ENCODE measurements at places on chromosomes 16 and 17. TPM values are rescaled to one million over a fixed set of nuclear protein-coding genes. Genes with fewer than 3 reads are reported as not detected.

Gene CBX2
- 8.3 TPM for total RNA-seq

Gene CSH1
- total RNA-seq: not detected

Gene C17orf107
- 2.1 TPM for total RNA-seq

Gene HCRT
- not detected for total RNA-seq

Gene CYGB
- not detected for total RNA-seq

Gene KRT36
- total RNA-seq: not detected

- H3K27me3 ChIP-seq: no peaks in the 10 kb centered on the region
- H3K4me1 ChIP-seq: no peaks in the 10 kb centered on the region
- no peak for DNase-seq
These were observed 12.2 kb downstream of the GALNS start for GRCh38 chr16:88844419-88845036.

- no peak for DNase-seq
- H3K4me1 ChIP-seq: no peaks in the 10 kb centered on the region
- no peak overlapping the region for H3K4me3 ChIP-seq
- no peaks in the 10 kb centered on the region for H3K27me3 ChIP-seq
- no peak overlapping the region for H3K27ac ChIP-seq
These were observed 34.1 kb downstream of the NME2 start for GRCh38 chr17:51200295-51200694.

- H3K27me3 ChIP-seq: peaks cover 22% of the 10 kb centered on the region
- no peak overlapping the region for H3K27ac ChIP-seq
- peaks cover 26% of the 10 kb centered on the region for H3K4me1 ChIP-seq
- DNase-seq: no peak
These were observed 11.0 kb downstream of the SGCA start for GRCh38 chr17:50176559-50177357.

DNA sequence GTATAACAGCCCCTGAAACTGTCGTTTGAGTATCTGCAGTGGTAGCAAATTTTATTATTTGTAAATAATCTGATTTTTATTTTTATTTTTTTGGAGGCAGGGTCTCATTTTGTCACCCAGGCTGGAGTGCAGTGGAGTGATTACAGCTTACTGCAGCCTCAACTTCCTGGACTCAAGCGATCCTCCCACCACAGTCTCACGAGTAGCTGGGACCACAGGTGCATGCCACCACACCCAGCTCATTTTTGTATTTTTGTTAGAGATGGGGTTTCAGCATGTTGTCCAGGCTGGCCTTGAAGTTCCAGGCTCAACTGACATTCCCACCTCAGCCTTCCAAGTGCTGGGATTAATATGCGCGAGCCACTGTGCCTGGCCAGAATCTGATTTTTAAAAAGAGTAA lies 2.8 kb downstream of the NDEL1 start:
- H3K4me1 ChIP-seq: peaks cover 13% of the 10 kb centered on the region
- DNase-seq: no peak
- H3K27ac ChIP-seq: no peak overlapping the region
- no peaks in the 10 kb centered on the region for H3K27me3 ChIP-seq

- H3K4me1 ChIP-seq: no peaks in the 10 kb centered on the region
- no peak overlapping the region for H3K4me3 ChIP-seq
- DNase-seq: no peak
- H3K36me3 ChIP-seq: peaks cover 14% of the 10 kb centered on the region
- no peak overlapping the region for H3K27ac ChIP-seq
These were observed 8.7 kb downstream of the CAMTA2 start for GRCh38 chr17:4978726-4979125.

GRCh38 chr16:86059253-86060171 lies 160.6 kb downstream of the IRF8 start:
- no peak overlapping the region for H3K27ac ChIP-seq
- H3K4me3 ChIP-seq: no peak overlapping the region
- no peak for DNase-seq
- no peaks in the 10 kb centered on the region for H3K4me1 ChIP-seq
- no peaks in the 10 kb centered on the region for H3K36me3 ChIP-seq

- DNase-seq: peak; percentile 73
- peaks cover 32% of the 10 kb centered on the region for H3K27me3 ChIP-seq
- peak within 1 kb of the TSS; percentile 60 for H3K4me3 ChIP-seq
- H3K36me3 ChIP-seq: peaks cover 8% of the 10 kb centered on the region
- H3K4me1 ChIP-seq: peaks cover 8% of the 10 kb centered on the region
- H3K27ac ChIP-seq: no peak within 1 kb of the TSS
These were observed at the start of gene HIC1 for GRCh38 chr17:2054512-2055291. Gene HIC1, plus strand, starts transcription at chr17:2055103. Its CDS starts 1,588 bp downstream, at chr17:2056691.

GRCh38 chr17:40699853-40700252 lies 3.7 kb downstream of the KRT24 start:
- no peak overlapping the region for H3K27ac ChIP-seq
- no peaks in the 10 kb centered on the region for H3K36me3 ChIP-seq
- peaks cover 42% of the 10 kb centered on the region for H3K4me1 ChIP-seq

DNA sequence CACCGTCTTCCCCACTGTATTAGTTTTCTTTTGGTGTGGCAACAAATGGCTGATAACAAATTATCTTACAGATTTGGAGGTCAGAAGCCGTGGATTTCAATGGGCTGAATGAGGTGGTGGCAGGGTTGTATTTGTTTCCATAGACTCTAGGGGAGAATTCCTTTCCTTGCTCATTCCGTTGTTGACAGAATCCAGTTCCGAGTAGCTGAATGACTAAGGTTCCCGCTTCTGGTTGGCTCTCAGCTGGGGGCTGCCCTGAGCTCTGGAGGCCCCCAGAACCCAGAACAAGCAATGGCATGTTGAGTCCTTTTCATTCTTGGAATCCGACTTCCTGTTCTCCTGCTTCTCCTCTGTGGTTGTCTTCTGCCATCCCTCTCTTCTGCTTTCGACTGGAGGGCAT lies 280.4 kb downstream of the SNX29 start:
- no peak overlapping the region for H3K27ac ChIP-seq
- H3K4me1 ChIP-seq: peaks cover under 1% of the 10 kb centered on the region
- DNase-seq: no peak
- no peak overlapping the region for H3K4me3 ChIP-seq

- H3K27ac ChIP-seq: no peak overlapping the region
- H3K36me3 ChIP-seq: peaks cover 62% of the 10 kb centered on the region
- no peak overlapping the region for H3K4me3 ChIP-seq
- no peaks in the 10 kb centered on the region for H3K4me1 ChIP-seq
- H3K27me3 ChIP-seq: no peaks in the 10 kb centered on the region
These were observed 9.8 kb upstream of the ADAT1 start for GRCh38 chr16:75632857-75633256.

DNA sequence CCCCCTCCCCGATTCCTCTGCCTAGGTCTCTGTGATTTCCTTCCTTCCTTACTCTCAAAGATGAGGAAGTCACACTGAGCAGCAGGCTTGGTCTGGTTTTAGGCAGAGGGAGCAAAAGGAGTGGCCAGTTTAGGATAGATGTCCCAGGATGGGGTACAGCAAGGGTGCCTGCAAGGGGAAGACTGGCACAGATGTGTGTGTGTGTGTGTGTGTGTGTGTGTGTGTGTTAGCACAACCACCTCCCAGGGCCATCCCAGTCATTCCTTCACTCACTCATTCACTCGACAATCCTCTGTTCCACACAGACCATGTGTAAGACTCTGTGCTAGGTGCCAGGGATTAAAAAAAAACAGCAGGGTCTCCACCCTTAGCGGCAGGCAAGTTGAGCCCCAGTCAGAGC lies 35.9 kb downstream of the TMEM132E start:
- H3K4me3 ChIP-seq: no peak overlapping the region
- DNase-seq: no peak
- peaks cover 3% of the 10 kb centered on the region for H3K36me3 ChIP-seq
- peaks cover 50% of the 10 kb centered on the region for H3K27me3 ChIP-seq
- no peak overlapping the region for H3K27ac ChIP-seq
- H3K4me1 ChIP-seq: peaks cover under 1% of the 10 kb centered on the region

- peaks cover 4% of the 10 kb centered on the region for H3K36me3 ChIP-seq
- H3K27me3 ChIP-seq: no peaks in the 10 kb centered on the region
- H3K4me3 ChIP-seq: no peak overlapping the region
- peak; percentile 56 for DNase-seq
- no peak overlapping the region for H3K27ac ChIP-seq
These were observed 12.6 kb downstream of the SNX20 start for GRCh38 chr16:50668368-50669008.

GRCh38 chr17:21387616-21388015 lies 11.5 kb downstream of the KCNJ12 start:
- no peak for DNase-seq
- peaks cover 64% of the 10 kb centered on the region for H3K27me3 ChIP-seq
- H3K4me1 ChIP-seq: no peaks in the 10 kb centered on the region
- H3K4me3 ChIP-seq: no peak overlapping the region

GRCh38 chr16:84514874-84515835 lies 10.7 kb upstream of the MEAK7 start:
- H3K27ac ChIP-seq: no peak overlapping the region
- no peaks in the 10 kb centered on the region for H3K27me3 ChIP-seq

DNA sequence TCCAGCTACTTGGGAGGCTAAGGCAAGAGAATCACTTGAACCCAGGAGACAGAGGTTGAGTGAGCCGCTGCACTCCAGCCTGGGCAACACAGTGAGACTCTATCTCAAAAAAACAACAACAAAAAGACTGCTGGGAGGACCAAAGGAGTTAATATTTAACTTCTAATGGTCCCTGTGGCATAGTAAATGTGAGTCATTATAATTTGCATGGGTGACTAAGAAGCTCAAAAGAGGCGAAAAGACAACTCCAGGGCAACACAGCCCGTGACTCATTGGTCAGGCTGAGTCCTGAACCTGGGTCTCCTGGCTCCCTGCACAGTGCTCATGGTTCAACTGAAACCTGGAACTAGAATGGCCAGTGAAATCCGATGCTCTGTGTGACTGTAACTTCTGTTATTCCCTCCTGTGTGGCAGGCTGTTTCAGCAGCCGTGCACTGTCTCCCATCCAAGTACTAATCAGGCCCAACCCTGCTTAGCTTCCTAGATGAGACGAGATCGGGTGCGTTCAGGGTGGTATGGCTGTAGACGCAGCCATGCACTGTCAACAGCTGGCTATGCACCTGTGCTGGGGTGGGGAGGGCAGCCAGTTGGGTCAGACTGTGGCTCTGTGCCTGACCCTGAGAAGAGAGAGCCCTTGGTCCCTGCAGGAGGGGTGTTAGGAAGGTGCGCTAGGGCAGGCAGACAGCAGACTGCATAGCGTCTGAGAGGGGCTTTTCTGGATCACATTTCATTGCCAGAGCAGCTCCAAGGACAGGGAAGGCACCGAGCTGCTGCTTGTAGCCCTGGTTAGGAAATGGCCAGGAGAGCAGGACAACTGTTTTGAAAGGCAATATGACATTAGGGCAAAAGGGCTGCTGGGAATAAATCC lies 14.5 kb upstream of the GPRC5C start:
- no peaks in the 10 kb centered on the region for H3K27me3 ChIP-seq
- H3K27ac ChIP-seq: peak overlapping the region; percentile 58
- H3K4me1 ChIP-seq: peaks cover 22% of the 10 kb centered on the region
- DNase-seq: peak; percentile 62

DNA sequence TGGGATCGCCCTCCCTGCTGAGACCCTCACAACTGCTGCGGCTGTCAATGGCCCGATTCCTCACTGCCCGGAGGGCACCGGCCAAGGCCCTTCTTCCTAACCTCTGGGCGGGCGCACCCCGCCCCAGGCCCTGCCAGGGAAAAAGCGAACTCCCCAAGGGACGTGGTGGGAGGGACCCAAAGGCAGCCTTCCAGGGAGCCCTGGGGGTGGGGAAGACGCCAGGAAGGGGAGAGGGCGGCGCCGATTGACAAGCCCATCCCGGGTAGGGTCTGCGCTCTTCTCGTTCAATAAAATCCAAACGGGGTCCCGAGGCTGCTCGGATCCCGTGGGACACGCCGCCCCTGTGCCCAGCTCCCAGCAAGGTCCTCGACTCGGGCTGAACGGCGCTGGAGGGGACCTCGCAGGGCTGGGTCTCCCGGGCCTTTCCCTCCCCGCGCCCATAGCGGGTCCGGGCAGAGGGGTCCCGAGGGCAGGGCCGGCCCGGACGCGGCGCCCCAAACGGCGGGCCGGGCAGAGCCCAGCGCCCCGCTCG lies 416 bp downstream of the KIFC3 start:
- peak; percentile 56 for DNase-seq
- peaks cover 46% of the 10 kb centered on the region for H3K36me3 ChIP-seq
- H3K27ac ChIP-seq: peak overlapping the region; percentile 24
- H3K27me3 ChIP-seq: no peaks in the 10 kb centered on the region
- peaks cover 62% of the 10 kb centered on the region for H3K4me1 ChIP-seq
- H3K4me3 ChIP-seq: peak overlapping the region; percentile 76

DNA sequence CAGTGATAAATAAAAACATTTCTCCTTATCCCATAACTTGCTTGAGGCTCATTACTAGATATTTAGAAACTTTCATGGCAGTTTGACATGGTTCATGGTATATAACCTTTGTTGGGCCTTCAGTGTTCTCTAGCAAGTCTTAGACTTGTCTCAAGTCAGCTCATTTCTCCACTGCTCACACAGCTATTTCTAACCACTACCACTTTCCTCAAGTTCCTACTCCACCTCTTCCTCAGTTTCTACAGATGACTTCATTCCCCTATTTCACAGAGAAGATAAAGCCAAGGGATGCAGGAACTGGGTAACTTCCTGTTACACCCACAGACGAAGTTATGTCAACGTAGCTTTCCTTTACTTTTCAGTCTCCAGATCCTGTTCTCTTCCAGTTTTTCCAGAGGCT lies 23.2 kb downstream of the NLK start:
- no peaks in the 10 kb centered on the region for H3K27me3 ChIP-seq
- no peak for DNase-seq
- no peak overlapping the region for H3K27ac ChIP-seq
- no peaks in the 10 kb centered on the region for H3K36me3 ChIP-seq
- H3K4me1 ChIP-seq: peaks cover 9% of the 10 kb centered on the region
- no peak overlapping the region for H3K4me3 ChIP-seq

- peak overlapping the region; percentile 76 for H3K27ac ChIP-seq
- peak overlapping the region; percentile 72 for H3K4me3 ChIP-seq
- H3K27me3 ChIP-seq: no peaks in the 10 kb centered on the region
- DNase-seq: no peak
- peaks cover 46% of the 10 kb centered on the region for H3K36me3 ChIP-seq
These were observed 658 bp upstream of the ZNF771 start for GRCh38 chr16:30406795-30407101.

GRCh38 chr16:28958216-28958615 lies 7.5 kb downstream of the NFATC2IP start:
- H3K4me3 ChIP-seq: no peak overlapping the region
- no peak overlapping the region for H3K27ac ChIP-seq
- no peaks in the 10 kb centered on the region for H3K27me3 ChIP-seq
- DNase-seq: no peak
- H3K4me1 ChIP-seq: no peaks in the 10 kb centered on the region
- peaks cover 22% of the 10 kb centered on the region for H3K36me3 ChIP-seq

- H3K27ac ChIP-seq: no peak overlapping the region
- peaks cover 11% of the 10 kb centered on the region for H3K4me1 ChIP-seq
- no peaks in the 10 kb centered on the region for H3K27me3 ChIP-seq
- H3K36me3 ChIP-seq: no peaks in the 10 kb centered on the region
These were observed 13.4 kb downstream of the WWP2 start for GRCh38 chr16:69775563-69775962.

- peak; percentile 100 for DNase-seq
- H3K4me1 ChIP-seq: peaks cover 45% of the 10 kb centered on the region
- peak overlapping the region; percentile 90 for H3K27ac ChIP-seq
- no peaks in the 10 kb centered on the region for H3K27me3 ChIP-seq
These were observed 16.7 kb upstream of the C17orf78 start for GRCh38 chr17:37358830-37359681.

- H3K4me3 ChIP-seq: no peak overlapping the region
- H3K27me3 ChIP-seq: no peaks in the 10 kb centered on the region
- H3K27ac ChIP-seq: peak overlapping the region; percentile 61
- H3K4me1 ChIP-seq: peaks cover 41% of the 10 kb centered on the region
- peak; percentile 46 for DNase-seq
These were observed 9.2 kb downstream of the KRT33B start for GRCh38 chr17:41360296-41360995.
